ENCODE measurements at places on chromosomes 12 and 14.

DNA sequence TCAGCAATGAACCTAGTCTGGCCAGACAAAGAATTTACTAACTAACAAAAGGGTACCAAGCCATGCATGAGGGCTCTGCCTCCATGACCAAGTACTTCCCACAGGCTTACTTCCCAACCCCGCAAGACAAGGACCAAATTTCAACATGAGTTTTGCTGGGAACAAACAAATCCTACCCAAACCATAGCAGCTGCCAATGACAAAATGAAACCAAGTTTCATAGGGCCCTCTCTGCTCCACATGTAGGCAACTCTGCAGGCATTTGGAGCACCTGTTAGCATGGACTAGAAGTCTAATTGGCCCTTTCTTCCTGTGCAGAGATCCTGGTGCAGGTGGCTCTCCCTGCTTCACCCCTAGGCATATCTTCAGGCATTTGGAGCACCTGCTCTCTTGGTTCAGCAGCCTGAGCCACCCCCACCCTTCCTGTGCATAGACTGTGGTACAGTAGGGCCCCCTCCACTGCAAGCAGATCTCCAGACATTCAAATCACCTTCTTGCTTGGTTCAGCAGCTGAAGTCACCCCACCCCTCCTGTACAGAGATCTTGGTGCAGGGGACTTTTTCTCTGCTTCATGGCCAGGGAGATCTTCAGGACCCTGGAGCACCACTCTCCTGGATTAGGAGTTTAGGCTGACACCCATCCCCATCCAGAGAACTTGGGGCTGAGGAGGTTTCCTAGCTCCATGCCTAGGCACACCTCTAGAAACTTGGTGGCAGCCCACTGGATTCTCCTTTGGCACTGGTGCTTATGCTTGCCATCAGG lies 308.7 kb downstream of the RPAP3 start:
- no peak for DNase-seq

DNA sequence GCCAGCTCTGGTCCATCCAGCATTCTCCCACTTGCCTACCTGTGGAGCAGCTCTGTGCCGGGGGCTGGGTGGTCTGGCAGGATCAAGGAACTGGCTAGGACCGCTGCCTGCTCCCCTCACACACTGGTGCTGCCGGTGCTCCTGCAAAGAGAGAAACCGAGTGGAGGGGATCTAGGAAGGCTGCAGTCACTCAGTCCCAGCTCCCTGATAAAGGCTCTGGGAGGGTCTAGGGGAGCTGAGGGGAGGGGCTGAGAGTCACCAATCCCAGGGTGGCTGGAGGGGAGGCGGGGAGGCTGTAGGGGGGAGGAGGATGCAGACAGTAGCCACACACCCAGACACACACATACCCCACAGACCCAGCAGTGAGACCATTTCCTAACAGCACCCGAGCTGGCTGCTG lies at the start of gene TAC3:
Gene TAC3 (minus strand): TSS at position 182 of the 400 bp plus-strand sequence. CDS start 732 bp downstream, outside the sequence.
- no peak for DNase-seq

- DNase-seq: no peak
Measured at GRCh38 chr14:94451826-94452225, 774 bp downstream of the SERPINA11 start.

GRCh38 chr14:25121337-25122129 lies 71.6 kb upstream of the STXBP6 start:
- no peak for DNase-seq

GRCh38 chr12:28568704-28569103 lies 378.4 kb downstream of the CCDC91 start:
- DNase-seq: no peak

DNA sequence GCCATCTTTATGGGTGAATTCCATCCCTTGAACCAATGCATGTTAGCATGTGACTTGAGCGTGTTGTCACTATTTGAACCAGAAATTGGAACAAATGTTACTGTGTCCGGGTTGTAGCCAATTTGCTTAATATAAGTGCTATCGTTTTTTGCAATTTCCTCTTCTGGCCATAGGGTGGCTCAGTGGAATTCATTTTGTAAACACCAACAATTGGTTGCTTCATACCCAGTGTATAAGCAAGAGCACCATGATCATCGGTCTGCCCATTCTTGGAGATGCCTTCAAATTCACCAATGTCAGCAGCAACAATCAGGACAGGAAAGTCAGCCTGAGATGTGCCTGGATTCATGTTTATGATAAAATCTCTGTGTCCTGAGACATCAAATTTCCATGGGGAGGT lies 5.0 kb upstream of the NEDD1 start:
- no peak for DNase-seq

GRCh38 chr14:105484069-105484996 lies 2.4 kb upstream of the CRIP1 start:
- no peak for DNase-seq

- no peak for DNase-seq
Measured at GRCh38 chr12:3311491-3312103, 179.4 kb upstream of the PRMT8 start.

DNA sequence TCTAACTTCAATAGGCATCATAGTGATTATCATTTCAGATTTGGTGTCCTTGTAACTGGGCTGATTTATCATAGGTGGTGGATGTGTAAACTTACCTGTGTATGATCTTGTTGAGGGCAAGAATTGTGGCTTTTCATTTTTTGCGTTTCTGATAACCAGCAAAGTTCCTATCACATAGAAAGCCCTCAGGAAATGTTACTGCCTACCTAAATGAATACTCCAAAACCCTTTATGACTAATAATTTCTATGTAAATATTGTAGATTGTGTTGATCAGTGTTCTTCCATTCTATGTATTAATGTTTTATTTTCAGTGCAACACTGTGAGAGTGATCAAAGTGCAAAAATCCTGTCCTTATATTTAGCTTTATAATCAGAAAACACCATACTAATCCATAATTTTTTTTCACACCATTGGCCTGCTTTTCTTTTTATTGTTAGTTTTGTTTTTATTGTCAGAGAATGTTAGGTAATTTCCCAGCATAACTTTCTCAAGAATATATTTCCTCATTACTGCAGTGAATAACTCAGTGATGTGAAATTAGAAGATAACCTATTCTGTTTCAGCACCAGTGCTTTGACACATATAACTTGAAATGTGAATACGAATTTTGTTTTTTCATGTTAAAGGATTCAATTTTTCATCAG lies 94.1 kb downstream of the GPHN start:
- no peak for DNase-seq

- no peak for DNase-seq
Measured at GRCh38 chr12:19683178-19683927, 244.1 kb downstream of the AEBP2 start.

- DNase-seq: no peak
Measured at GRCh38 chr12:95611676-95612309, 60.5 kb upstream of the USP44 start.

- no peak for DNase-seq
Measured at GRCh38 chr12:108783446-108783845, 52.1 kb upstream of the CORO1C start.

GRCh38 chr12:88242571-88242925 lies 100.4 kb downstream of the TMTC3 start:
- no peak for DNase-seq

GRCh38 chr14:56002342-56002741 lies 115.9 kb upstream of the PELI2 start:
- no peak for DNase-seq

DNA sequence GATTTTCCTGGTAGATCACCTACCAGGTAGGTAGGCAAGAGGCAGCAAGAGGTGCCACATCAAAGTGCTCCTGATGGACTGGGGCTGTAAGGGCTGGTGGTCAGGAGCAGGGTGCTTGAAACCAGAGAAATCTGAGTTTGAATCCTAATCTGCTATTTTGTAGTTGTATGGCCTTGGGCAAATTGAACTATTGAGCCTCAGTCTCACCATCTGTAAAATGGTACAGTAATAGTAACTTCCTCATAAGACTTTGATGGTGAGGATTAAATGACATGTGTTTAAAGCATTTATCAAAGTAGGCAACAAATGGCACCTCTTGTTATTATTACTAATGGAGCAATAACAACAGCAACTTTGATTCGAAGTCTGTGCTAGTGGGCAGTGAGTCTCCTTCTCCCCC lies 32.0 kb downstream of the JDP2 start:
- no peak for DNase-seq

DNA sequence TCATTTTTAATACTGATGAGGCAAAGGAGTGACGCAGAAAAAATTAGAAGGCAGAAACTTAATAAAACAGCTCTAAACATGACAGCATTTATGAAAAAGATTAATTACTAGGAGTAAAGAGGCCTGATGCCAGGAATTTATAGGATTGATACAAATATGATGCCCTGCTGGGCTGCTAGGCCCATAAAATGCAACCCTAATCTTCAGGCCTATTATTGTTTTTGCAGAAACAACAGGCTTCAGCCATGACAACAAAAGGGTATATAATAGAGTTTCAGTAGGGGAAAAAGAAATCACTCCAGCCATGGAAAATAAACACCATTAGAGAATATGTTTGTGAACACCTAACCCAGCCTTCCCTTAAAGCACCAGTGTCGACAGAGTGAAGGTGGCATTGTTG lies 50.6 kb downstream of the OTX2 start:
- DNase-seq: no peak

DNA sequence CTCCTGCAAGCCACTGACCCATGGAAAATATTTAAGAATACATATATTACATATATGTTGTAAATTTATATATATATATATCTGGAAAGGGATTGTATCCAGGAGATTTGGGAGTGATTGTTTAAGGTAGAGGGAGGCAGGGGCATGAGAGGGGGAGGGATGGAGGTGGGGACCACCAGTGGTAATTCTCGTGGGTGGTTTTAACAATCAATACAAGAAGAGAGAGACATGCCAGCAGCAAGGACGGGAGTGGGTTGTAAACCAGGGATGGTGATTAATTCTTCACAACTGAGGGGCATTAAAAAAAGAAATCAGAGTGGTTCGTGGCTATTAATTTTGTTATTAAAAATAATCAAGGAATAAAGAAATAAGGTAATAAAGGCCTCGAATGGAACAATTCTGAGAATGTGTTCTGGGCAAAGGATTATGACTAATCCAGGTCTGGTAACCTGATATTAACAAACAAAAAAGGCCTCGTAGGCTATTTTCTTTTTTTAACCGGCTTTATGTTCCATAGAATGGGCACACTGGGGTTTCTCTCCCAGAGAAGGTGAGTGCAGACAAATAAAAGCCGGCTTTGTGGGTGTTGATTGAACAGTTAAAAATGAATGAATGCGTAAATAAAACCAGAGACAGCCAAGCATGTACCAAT lies 8.3 kb upstream of the RTL1 start:
- no peak for DNase-seq

DNA sequence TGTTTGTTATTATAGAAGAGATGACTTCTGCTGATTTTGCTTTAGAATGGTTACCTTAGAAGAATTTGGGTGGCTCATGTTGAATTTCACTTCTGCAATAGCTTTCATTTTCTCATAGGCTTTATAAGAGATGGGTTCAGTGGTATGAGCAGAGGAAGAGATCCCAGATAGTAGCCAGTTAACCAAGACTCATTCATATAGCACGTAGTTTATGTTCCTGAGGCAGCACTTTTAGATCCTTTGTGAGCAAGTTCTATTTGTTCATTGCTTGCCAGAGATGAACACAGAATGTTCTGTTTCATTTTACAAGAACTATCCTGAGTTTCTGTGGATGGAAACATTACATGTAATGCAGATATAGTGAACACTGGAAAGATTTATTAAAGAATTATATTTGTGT lies 32.2 kb downstream of the RAB21 start:
- DNase-seq: no peak

DNA sequence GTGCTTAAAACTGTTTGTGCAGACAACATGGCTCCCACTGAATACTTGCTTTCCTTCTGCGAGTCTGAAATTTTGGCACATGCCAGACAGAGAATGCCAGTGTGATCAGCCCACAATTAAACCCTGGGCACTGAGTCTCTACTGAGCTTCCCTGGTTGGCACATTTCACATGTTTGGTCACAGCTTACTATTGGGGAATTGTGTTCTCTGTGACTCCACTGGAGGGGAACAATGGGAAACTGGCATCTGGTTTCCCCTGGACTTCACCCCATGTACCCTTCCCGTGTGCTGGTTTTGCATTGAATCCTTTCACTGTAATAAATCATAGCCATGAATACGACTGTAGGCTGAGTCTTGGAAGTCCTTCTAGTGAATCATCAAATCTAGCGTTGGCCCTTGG lies 64.9 kb downstream of the EFCAB11 start:
- no peak for DNase-seq

- DNase-seq: no peak
Measured at GRCh38 chr12:131114271-131114670, 160.6 kb downstream of the ADGRD1 start.

GRCh38 chr12:91704446-91704845 lies 441.2 kb downstream of the BTG1 start:
- DNase-seq: no peak

DNA sequence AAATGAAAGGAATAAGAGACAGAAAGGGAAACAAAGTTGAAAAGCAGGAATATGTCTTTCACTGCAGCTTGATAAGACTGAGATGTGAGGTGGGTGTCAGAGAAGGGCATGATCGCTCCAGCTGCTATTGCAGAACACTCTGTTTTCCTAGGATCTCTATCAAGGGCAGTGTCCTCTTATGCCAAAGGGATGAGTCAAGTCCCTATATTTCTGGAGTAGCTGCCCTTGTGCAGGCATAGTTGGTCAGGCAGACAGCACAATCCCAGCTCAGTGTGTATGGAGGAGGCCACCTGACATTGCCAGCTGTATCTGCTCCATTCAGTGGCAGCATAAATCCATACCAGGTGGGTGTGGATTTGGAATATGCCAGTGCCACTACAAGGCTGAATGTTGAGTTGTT lies 101.6 kb downstream of the DAD1 start:
- DNase-seq: no peak

DNA sequence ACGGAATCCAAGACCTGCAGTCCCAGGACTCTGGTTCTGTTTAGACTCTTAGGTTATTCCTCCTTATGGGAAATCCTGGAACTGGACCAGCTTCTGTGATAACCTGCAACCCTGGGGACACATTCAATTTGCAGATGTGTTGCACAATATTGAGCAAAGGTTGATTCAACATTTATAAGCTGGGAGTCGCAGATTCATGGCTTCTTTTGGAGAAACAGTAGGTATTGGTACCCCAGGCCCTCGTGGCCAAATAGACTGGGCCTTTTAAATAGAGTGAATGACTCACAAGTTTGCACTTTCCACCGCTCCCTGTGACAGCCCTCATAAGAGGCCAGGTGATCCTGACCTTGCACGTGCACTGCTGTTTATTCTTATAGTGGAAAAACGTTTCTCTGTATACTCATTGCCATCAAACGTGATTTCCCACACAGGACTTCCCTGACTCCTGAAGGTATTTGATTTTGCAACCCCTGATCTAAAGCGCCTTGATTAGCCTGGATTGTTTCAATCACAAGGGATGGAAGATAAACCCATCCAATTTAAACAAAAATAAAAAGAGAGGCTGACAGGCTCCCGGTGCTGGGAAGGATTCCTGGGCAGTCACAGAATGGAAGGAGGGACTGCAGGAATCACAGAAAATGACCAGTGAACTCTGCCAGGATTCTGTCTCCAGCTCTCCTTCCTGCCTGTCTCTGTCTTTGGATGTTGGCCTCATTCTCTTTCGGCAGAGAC lies 98.0 kb downstream of the VCPKMT start:
- DNase-seq: no peak
